Pulmonary artery endothelial cell (primary cell): ENCODE measurements at places on chromosomes 16 and 17. TPM values are rescaled to one million over a fixed set of nuclear protein-coding genes. Genes with fewer than 3 reads are reported as not detected.

CDYL2 gene
- 29.5 and 32.3 TPM in 2 replicates for total RNA-seq

ZNF646 gene
- 13.8 and 14.1 TPM in 2 replicates for total RNA-seq

OR3A2 gene
- total RNA-seq, result not detected in 2 replicates

ELP5 gene
- 38.2 and 42.3 TPM in 2 replicates for total RNA-seq

SCNN1B gene
- total RNA-seq, result not detected in 2 replicates

CDK5R1 gene
- 1.8 and 2.7 TPM in 2 replicates for total RNA-seq

HOXB7 gene
- total RNA-seq, result 0.11 and 0.59 TPM in 2 replicates

NACA2 gene
- total RNA-seq, result 0.18 TPM in 1 of 2 replicates, not detected in the other

MMP2 gene
- total RNA-seq, result 214 and 219 TPM in 2 replicates

AATK gene
- total RNA-seq, result 2.1 and 3.0 TPM in 2 replicates
